ENCODE measurements at places on chromosomes 1 and 21.

- DNase-seq = no peak
Measured at GRCh38 chr21:34072145-34073031, 990 bp upstream of the MRPS6 start.

DNA sequence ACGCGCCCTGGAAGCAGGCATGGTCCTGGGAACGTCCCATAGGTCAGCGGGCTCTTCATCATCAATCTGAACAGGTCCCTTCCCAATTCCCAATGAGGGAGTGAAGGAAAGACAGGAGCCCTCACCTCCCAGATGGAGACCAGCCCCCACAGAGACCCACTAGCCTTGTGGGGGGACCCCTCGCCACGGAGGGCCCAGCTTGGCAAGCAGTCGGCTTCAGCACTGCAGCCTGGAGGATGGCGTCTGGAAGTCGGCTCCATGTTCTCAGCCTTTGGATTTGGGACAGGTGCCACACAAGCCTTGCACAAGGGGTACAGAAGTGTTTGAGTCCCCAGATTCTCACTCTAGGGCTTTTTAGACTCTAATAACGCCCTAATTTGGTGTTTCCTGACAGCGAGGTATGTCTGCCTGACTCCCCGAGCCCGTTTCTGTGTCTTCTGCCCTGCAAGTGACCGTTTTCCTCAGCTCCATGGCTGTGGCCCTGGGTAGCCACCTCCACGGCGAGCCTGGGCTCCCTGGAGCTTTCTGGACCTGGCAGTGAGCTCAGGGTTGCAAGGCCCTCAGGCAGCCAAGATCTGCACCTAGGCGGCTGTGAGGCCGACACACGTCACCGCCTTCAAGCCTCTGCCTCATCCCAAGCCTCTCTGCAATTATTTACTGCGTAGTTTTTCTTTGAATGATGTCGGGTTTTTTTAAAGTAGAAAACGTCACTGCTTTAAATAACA, 25.0 kb upstream of the SUMO3 start:
- no peak for DNase-seq

- no peak for DNase-seq
Measured at GRCh38 chr1:85290826-85291225, 14.4 kb upstream of the BCL10 start.

- peak; percentile 56 for DNase-seq
Measured at GRCh38 chr1:185917646-185918045, 183.5 kb downstream of the HMCN1 start.

DNA sequence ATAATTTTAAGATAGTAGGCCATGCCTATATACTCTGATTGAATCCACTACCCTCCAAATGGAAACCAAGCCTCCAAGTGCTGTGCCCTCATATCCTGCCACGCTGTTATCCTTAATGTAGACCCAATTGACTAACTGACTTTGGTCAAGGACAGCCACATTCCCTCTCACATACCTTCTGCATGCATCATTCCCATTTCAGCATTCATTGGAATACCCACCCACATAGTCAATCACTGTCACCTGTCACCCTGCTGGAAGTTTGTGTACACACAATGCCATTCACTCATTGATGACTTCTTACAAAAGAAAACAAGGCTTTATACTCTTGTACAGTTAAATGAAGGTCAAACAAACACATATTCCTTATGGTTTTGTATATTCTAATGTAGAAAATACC, 221.1 kb upstream of the PBX1 start:
- DNase-seq = no peak

GRCh38 chr1:171817511-171818265, 23.6 kb upstream of the DNM3 start:
- peak; percentile 52 for DNase-seq

GRCh38 chr21:45430521-45431501, 25.8 kb downstream of the COL18A1 start:
- DNase-seq = no peak

DNA sequence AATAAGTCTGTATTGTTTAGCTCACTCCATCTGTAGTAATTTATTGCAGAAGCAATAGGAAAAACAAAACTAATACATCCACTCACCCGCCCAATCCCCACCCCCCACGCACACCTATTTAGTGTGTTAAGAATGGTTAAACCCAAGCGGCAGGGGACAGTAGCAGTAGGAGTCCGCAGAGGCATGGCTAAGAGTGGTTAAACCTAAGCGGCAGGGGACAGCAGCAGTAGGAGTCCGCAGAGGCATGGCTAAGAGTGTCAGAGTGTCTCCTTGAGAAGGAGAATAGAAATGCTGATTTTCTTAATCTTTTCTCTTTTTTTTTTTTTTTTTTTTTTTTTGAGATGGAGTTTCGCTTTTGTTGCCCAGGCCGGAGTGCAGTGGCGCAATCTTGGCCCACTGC, 34.8 kb upstream of the TMPRSS2 start:
- DNase-seq = no peak

GRCh38 chr1:225825607-225826007, 15.7 kb downstream of the EPHX1 start:
- DNase-seq = no peak

GRCh38 chr1:241617426-241617825, 22.7 kb downstream of the CHML start:
- DNase-seq = no peak

GRCh38 chr1:245648749-245649522, 494.2 kb downstream of the KIF26B start:
- DNase-seq = no peak

DNA sequence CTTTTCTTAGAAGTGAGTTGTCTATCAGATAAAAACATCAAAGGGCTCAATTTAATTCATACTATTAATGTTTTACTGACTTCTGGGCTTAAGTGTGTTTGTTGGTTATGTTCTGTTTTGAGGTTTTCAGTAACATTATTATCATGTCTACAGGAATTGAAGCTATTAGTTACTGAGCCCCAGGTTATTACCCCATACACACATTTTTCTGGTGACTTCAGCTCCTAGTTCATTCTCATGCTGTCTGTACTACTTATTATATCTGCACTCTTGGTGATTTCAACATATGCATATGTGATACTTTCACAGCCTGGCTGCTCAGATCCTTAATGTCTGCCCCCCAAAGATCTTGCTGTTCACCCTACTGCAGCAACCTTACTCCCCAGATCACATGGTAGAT, 27.0 kb upstream of the SGIP1 start:
- DNase-seq = peak; percentile 26

GRCh38 chr1:232767305-232768074, 37.7 kb upstream of the MAP10 start:
- DNase-seq = peak; percentile 78

DNA sequence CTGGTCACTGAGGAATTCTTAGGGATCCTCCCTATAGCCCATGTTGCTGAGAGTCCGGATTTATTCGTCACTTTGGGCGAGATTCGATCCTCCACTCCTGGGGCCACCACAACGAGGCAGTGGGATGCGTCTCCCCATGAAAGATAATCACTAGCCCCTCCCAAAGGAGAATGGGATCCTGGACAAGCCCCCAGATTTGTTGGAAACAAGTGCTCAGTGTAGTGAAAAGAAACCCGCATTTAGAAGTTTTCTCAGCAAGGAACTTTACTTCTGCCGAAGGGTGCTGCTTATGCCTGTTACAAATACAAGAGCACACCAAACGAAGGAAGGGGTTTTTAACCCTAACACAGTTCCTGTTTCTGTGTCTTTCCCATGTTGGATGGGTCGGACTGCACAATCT, 83.3 kb downstream of the ZFYVE9 start:
- DNase-seq = no peak

GRCh38 chr1:54543729-54544496, 4.1 kb upstream of the ACOT11 start:
- no peak for DNase-seq

- peak; percentile 51 for DNase-seq
Measured at GRCh38 chr1:109490029-109490933, 3.6 kb upstream of the CYB561D1 start.

GRCh38 chr1:21863981-21864380, 51.9 kb downstream of the LDLRAD2 start:
- no peak for DNase-seq

GRCh38 chr1:107016376-107016978, 40.0 kb upstream of the PRMT6 start:
- no peak for DNase-seq

DNA sequence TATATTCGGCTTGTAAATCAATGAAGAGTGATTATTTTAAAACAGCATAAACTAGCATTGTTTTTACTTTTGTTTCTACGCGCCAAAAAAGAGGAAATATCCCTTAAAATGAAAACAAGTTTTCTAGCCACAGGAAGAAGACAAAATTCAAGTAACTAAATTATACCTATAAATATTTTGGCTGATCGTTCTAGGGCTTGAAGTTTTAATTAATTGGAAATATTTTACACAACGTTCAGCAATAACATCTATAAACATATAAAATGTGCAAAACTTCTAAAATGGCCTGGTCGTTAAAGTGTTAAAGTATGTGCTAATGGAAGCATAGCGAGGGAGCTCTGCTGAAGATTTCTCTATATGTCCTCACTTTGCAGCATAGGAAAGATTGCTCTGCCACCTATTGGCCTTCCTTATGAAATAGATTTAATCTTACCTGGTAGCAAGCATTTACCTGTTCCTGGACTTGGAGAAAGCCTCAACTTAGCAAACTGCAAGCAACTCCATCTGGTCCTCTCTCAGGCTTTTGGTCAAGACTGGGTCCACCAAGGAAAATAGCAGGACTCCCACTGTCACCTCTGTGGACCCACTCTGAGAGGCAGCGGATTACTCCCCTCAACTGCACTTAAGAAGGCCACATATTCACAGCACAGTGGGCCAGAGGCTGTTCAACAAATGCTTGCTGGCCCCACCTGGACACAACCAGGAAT, 351.3 kb upstream of the RUNX1 start:
- peak; percentile 58 for DNase-seq

- no peak for DNase-seq
Measured at GRCh38 chr1:58854576-58854975, 70.7 kb upstream of the JUN start.

DNA sequence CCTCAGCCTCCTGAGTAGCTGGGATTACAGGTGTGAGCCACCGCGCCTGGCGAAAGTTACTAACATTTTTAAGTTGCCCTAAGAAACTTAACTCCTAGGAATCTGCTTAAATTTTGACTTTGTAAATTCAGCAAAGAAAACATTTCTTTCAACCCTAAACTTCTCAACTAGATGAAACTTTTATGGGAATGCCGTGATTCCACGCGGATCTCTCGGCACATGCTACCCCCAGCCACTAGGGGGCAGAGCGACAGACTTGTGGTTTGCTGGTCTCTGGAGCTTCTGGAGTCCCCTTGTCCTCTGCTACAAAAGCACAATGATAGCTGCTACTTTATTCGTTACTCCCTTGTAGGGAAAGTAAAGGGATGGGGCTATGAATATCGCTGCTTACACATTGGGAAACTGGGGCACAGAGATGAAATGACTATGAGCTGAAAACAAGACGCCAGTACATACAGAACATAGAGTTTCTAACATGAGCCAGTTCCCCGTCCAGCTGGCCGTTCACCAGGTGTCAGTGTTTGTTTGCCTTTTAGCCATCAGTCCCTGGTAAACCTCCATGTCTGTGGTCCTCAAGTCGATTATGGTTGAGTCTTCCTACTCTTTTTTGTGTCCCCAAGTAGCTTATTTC, 114.7 kb downstream of the PBX1 start:
- no peak for DNase-seq

DNA sequence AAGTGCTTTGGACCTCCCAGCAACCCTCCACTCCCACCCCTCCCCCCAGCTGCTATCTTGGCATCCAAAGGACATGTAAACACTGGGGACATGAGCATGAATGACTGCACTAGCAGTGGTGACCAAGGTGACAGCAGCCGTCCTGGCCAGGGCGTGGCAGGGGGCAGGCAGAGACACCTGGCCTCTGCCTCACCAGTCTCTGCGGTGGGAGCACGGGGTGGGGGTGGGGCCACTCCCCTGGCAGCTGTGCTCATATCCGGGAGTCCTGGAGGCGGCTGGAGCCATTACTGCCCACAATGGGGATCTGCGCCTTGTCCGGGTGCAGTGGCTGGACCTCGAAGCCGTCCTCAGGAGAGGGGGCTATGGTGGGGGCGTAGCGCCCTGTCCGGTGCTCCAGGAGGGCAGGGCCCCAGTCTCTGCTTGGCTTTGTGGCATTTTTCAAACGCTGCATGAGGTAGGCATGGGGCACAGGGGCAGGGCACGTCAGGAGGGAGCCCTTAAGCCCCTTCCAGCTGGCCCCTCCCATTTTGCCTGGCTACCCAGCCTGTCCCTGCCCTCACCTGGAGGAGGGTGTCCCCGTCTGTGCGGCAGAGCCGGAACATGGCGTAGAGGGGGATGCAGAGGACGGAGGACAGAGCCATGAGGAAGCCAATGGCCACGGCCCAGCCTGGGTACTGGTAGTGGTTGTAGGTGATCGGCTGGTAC, 6.0 kb downstream of the CCDC24 start:
- DNase-seq = no peak

- no peak for DNase-seq
Measured at GRCh38 chr1:202210969-202211368, 17.4 kb downstream of the LGR6 start.

GRCh38 chr1:101240041-101240430, 3.2 kb downstream of the S1PR1 start:
- no peak for DNase-seq

DNA sequence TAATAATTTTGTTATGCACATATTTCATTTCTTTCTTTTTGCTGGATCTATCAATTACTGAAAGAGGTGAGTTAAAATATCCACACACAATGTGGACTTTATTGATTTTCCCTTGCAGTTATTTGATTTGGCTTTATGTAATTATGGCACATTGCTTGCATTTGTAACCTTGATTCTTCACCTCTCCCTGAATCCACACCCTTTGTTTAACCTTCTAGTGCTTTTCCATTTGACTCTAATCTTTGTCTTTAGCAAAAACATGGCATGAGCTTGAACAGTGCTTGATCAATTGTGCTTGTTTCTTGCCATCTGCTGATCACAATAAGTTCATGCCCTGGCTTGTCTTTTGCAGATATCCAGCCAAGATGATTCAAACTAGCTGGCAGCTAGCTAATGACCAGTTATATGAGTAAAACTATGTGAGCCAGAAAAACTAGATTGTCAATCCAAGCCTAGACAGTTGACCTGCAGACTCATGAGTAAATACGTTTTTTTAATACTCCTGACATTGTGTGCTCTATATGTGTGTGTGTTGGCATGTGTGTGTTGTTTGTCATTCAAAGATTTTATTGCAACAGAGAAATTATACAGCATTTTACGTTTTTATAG, 899.2 kb downstream of the NCAM2 start:
- peak; percentile 11 for DNase-seq

DNA sequence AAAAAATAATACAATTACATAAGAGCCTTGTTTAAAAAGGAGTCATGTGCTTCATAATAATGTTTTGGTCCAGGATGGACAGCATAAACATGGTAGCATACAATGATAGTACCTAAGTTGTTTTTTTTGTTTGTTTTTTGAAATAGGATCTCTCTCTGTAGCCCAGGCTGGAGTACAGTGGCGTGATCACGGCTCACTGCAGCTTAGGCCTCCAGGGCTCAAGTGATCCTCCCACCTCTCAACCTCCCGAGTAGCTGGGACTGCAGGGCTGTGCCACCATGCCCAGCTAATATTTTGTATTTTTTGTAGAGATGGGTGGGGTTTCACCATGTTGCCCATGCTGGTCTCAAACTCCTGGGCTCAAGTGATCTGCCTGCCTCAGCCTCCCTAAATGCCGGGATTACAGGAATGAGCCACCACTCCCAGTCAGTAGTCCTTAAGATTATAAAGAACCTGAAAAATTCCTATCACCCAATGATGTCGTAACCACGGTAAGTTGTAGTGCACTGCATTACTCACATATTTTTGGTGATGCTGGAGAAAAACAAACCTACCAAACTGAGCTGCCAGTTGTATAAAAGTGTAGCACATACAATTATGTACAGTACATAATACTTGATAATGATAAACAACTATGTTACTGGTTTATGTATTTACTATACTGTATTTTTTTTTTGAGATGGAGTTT, 22.4 kb upstream of the RCOR3 start:
- no peak for DNase-seq

Data from fibroblast of gingiva (primary cell).